ENCODE measurements at places on chromosomes 1 and 21.
A peak's percentile ranks its signal among the peaks of the same experiment; 100 is the strongest.

DNA sequence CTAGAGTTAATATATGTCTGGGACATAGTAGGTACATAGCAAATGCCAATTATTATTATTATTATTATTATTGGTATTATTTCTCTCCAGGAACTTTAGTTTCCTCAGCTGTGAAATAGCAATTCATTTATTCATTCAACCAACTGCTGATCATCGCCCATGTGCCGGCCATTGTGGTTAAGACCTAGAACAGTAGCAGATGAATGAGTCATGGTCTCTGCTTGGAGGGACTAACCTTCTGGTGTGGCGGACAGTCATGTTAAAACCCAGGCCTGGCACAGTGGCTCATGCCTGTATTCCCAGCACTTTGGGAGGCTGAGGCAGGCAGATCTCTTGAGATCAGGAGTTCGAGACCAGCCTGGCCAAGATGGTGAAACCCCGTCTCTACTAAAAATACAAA lies 23.8 kb upstream of the LDLRAP1 start:
- no peak for DNase-seq

DNA sequence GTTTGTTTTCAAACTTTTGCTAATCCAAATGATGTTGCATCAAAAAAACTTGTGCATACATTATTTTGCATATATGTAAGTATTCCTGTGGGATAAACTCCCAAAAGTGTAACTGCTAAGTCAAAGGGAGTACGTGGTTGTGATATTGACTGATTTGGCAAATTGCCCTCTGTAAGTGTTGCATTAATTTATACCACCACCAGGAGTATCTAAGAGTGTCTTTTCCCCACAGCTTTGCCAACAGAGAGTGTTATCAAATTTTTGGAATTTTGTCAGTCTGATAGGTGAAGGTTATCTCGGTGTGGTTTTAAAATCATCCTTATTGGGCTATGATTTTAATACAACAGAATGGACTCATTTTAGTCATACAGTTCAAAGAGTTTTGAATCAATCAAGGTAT lies 30.1 kb upstream of the PARP1 start:
- DNase-seq = no peak

DNA sequence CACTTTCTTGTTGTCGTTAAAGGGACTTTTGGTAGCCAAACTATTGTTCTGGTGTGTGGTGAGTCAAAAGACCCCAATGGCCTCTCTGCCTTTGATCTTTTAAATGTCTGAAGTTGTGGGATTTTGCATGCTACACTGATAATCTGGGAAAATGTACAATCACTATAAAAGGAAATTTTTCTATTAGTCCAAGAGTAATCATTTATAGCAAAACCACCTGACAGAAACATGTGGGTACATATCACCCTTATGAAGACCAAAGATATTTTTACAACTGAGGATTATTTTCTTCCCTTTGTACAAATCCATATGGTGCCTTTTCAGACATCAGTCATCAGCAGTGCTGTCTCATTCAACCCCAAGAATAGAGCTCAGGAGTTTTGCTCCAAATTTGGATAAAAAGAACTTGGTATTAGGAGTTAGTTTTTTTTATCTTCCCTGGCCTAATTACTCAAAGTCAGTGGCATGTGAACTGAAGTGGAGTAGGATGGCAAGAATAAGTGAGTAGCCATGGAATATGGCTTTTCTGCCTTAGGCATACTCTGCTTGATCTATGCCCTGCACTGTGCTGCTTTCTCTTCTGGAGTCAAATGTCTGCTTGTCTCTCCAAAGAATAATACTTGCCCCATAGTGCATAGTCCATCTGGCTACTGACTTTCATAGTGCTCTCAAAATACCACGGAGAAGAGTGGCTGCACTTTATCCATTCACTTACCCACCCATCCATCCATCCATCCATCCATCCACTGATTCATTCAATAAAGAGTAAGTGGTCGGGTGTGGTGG lies 13.5 kb downstream of the GREM2 start:
- no peak for DNase-seq

DNA sequence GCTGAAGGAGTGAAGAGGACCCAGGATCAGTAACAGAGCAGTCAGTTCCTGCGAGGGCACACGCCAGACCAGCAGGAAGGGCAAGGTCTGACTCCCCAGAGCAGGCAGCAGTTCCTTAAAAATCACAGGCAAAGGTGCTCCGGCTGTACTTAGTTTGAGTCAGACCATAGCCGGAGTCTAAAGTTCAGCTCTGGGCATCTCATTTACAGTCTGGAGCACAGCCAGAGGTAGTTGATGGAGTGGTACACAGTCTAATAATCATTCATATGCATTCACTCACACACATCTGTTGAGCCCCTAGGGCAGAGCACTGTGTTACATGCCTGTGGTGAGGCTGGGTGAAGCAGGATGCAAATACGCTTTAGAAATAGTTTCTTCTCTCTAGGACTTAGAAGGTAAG lies 7.3 kb upstream of the AMIGO1 start:
- DNase-seq = peak; percentile 49

- DNase-seq = no peak
Measured at GRCh38 chr1:216913976-216914375, 190.7 kb upstream of the ESRRG start.

- no peak for DNase-seq
Measured at GRCh38 chr21:38986806-38987632, 181.3 kb downstream of the ETS2 start.

GRCh38 chr1:30422251-30422650 lies 301.1 kb downstream of the MATN1 start:
- no peak for DNase-seq

DNA sequence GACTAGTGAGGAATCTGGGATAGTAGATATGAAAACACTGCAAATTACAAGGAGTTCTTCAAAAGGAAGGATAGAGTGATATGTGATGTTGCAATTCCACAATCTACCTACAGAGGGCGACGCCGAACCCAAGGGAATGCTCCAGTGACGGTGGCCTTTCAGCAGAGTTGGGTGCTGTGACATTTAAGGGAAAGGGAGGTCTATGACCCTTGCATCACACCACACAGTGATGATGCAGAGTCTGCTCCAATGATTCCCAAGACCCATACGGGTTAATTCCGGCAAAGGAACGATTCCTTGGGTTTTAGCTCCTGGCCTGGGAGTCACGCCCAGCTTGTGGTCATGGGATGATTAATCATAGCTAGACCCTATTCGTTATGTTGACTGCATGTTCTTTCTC lies 123.0 kb upstream of the IGSF21 start:
- DNase-seq = peak; percentile 24

GRCh38 chr1:157993147-157993917 lies at the start of gene KIRREL1:
KIRREL1 (plus strand) TSS chr1:157993645; CDS start chr1:157993677, 32 bp downstream.
- peak; percentile 50 for DNase-seq

DNA sequence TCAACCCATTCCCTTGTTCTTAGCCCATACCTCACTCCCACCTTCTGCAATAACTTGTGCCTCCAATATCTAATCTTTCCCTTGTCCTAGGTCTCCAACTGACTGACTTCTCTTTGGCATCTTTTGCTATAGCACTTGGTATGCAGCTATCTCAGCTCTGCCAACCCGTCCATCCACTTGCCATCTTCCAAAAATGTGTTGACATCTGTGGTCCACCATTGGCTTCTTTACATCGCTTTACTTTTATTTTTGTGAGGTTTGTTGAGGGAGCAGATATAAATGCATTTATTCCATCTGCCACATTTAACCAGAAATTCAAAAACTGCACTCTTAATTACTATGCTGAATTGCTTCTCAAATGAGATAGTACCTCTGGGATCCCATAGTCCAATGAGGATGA lies 24.9 kb upstream of the PSMB2 start:
- DNase-seq = no peak

DNA sequence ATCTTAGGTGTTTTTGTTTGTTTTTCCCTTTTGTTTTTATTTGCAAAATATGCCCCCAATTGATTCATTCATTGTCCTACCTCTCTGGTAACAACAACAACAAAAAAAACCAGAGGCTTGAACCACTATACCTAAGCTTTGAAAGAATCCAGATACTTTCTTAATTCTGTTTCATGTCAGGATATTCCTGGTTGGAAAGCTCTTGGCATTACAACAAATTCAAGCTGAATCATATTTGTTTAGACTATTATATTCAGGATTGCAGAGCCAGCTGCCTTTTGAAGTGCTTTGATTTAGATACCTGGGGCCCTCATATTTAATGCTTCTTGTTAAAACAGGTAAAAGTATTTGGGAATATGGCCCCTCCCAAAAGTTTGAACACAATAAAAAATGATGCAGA lies 22.9 kb upstream of the ZNF326 start:
- DNase-seq = no peak

DNA sequence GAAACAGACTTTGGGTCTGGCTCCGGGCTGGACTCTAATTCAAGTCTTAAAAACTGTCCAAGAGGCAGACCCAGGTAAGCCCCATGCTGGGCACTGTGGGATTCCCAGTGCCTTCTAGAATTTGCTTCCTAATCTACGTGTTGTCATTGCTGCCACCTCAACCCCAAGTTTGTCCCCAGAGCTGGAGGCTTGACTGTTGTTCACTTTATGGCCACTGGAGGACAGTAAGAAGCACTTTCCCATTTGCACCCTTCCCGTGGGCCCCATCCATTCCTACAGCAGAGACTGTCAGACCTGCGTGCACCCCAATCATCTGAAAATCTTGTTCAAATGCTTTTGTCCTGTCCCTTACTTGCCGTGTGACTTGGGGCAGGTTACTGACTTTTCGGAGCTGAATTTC lies 29.4 kb upstream of the VASH2 start:
- no peak for DNase-seq

- no peak for DNase-seq
Measured at GRCh38 chr1:190192627-190193026, 285.0 kb downstream of the BRINP3 start.

DNA sequence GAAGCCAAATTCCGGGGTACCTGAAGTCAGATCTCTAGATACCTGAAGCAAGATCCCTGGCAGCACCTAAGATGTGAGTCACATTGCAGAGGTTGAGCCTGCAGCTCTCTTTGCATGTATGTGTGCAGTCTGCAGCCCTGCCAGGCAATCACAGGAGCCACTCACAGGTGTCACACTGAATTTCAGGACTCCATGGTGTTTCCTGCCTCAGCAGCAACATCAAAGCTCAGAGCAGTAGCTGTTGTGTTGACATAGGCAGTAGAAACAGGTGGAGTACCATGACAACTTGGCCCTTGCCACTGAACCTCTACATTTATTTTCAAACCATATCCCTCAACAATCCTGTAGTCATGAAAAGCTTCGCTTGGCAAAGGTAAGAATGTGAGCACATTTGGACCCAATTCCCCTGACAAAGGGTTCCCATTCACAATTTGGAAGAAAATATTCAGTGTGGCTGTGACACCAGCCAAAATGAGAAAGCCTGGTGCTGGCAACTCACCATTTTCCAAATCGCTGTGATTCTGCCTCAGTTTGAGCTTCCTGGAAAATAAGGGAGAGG lies 419.8 kb upstream of the NFIA start:
- no peak for DNase-seq

GRCh38 chr1:109818988-109819764 lies 55.5 kb upstream of the EPS8L3 start:
- DNase-seq = no peak

GRCh38 chr1:46603858-46604549 lies at the start of gene MKNK1:
MKNK1 (minus strand) TSS chr1:46604268; CDS start chr1:46583327, 20,941 bp downstream.
- peak; percentile 99 for DNase-seq

DNA sequence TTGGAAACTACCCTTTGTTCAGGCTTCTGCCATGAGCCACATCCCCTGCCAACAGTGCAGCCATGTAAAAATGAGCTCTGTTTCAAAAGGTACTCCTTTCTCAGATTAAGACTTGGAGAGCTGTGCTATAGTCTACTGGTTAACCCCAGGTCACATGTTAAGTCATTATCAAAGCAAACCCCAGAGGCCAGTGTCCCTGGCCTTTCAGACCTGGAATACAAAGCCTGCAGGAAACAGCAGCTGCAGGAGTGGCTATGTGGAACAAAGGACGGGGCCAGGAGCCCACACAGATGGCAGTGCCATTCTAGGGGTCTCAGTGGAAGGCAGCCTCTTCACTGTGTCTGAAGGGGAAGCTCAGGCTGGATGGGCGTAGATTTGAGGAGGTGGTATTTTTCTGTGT lies 6.7 kb downstream of the ZNF496 start:
- DNase-seq = no peak

Data from transverse colon (tissue), 4 donors.